Cerebellar nuclear complex (tissue), 1 donor: ENCODE measurements at places on chromosomes 5 and 9.

DNA sequence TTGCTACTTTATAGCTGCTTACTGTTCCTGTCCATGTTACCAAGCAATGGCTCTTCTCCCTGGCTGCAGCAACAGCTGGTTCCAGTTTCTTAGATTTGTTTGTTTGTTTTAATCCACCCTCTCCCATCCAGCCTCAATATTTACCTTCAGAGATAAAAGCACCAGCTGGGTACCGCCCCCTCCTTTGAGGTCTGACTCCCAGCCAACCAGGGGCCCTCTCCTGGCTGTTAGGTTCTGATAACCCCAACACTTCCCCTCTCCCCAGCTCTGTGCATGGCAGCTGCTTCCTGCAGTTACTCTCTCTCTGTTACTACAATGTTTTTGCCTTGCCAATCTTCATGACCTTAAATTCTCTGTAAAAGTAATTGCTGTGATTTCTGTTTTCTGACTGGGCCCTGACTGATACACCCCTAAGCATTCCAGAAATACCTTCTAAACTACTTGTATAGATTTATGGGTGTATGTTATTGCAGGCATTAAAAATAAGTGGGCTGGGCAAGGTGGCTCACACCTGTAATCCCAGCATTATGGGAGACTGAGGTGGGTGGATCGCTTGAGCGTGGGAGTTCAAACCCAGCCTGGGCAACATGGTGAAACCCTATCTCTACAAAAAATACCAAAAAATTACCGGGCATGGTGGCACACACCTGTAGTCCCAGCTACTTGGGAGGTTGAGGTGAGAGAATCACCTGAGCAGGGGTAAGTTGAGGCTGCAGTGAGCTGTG, 2.6 kb upstream of the GCNT1 start:
- DNase-seq: no peak

GRCh38 chr5:3343911-3344310, 251.7 kb upstream of the IRX1 start:
- DNase-seq: no peak

DNA sequence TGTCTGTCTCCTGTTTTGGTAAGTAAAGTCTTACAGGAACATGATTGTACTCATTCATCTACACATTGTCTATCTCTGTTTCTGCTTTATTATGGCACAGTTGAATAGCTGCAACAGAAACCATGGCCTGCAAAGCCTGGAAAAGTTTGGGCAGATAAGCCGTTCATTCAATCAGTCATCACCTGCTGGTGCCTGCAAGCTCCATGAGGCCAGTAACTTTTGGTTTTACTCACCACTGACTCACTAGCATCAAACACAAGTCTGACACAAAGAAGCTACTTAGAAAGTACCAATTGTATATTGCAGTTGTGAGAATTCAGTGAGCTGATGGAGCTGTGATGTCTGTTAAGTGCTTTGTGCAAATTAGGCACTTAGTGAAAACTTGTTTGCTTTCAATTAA, 373.6 kb upstream of the SGCD start:
- DNase-seq: no peak

- DNase-seq: no peak
These were observed 195.2 kb downstream of the TAF11L14 start for GRCh38 chr5:17829456-17829855.

- DNase-seq: no peak
These were observed 2.0 kb downstream of the GALNT12 start for GRCh38 chr9:98809311-98810101.
